SHP77 (cell line): ENCODE measurements at places on chromosomes 6 and 20.

GRCh38 chr6:33164665-33165373, 27.4 kb downstream of the COL11A2 start:
- no peak for DNase-seq

DNA sequence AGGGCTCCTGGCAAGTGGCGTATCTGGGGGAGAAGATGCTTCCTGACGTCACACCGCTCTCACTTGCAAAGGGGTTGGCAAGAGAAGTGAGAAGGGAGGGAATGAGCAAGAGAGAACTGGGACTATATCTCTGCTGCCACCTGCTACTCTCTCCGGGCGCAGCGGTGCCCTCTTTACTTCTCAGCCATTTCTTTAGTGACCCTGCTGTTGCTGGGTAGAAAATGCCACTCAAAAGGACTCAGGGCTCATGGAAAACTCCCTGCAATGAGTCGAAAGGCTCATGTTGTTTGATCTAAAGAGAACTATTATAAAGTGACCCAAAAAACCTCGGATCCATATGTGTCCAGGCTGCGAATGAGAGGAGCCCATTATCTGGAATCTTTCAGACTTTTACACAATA, 401.8 kb downstream of the SAMD5 start:
- DNase-seq, result no peak

GRCh38 chr6:117933471-117933870, 26.4 kb downstream of the SLC35F1 start:
- no peak for DNase-seq

- DNase-seq, result no peak
Observed at GRCh38 chr6:156060013-156060412, 604.4 kb upstream of the NOX3 start.

DNA sequence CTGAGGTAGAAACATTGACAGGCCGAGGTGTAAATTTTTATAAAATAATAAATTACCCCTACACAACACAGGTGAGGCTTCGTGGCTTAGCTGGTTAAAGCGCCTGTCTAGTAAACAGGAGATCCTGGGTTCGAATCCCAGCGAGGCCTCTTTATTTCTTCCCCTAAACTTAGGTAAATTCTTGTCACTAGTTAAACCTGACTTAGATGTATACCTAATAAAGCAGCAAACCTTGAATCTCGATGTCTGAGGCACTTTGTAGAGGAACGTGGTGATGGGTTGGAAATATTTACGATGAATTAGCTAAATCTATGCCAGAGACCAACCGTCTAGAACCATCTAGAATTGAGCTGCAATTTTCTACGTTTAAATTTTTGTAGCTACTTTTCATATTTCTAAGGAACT, 185.6 kb downstream of the OR2B2 start:
- no peak for DNase-seq

- no peak for DNase-seq
Observed at GRCh38 chr6:67680297-67680932, 954.7 kb upstream of the ADGRB3 start.

GRCh38 chr6:148973538-148974208, 226.8 kb downstream of the UST start:
- no peak for DNase-seq

- DNase-seq, result no peak
Observed at GRCh38 chr20:38212806-38213606, 47.5 kb downstream of the KIAA1755 start.

DNA sequence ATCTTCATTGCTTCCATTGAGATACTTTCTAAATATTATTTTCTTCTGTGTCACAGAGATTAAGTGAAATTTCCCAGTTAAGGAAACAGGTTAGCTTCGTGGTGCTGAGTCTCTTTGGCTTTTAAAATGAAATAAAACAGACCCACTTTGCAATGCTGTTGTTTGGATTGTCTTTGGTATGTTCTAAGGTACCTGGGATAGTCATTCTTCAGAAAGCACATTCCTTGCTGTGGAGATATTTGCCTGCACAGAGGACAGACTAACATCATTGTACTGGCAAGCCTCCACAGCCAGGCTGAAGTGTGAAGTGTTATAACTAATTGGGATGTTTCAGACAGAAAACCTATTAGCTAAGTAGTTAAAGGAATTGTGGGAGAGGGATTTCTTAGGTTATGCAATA, 148.8 kb upstream of the EPHA7 start:
- DNase-seq, result no peak
